ENCODE measurements at places on chromosomes 3 and 15.
A peak's percentile ranks its signal among the peaks of the same experiment; 100 is the strongest.

DNA sequence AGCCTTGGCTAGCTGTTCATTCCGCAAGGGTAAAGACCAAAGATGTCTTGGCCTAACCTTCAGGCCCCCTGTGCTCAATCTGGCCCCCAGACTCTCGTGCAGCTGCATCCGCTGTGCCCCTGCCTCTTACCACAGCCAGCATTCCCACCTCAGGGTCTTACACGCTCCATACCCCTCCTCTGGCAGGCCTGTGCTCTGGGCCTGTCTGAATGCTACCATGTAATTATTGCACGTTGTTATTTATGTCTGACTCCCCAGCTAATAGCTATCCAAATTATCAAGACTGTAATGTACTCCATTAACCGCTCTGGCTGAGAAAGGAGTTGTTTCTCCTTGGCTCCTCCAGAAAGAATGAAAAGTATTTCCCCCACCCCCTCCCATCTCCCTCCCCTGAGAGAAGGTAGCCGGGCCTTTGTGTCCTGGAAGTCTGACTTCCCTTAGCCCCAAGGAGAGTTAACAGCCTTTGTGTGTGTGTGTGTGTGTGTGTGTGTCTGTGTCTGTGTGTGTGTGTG, 54.5 kb upstream of the UBE2E1 start:
- DNase-seq = peak; percentile 85

DNA sequence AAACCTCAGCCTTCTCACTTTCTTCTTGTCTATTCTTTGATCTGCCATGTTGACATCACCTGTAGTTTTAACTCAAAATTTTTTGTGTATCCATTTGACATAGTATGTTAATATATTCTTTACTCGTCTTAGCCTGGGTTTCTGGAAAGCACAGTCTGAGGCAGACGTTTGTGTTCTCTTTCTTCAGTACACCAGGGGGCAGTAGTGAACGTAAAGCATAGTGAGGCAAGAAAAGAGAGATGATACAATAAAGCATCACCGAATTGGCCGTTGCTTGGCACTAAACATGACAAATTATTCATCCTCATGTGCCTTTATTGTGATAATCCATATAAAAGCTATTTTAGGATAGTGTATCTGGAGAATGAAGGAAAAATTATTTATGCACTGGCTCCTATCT, 141.0 kb upstream of the MYRIP start:
- DNase-seq = peak; percentile 5

GRCh38 chr15:95674031-95674430, 656.5 kb upstream of the NR2F2 start:
- no peak for DNase-seq

- no peak for DNase-seq
Measured at GRCh38 chr15:94297558-94297957, 66.2 kb downstream of the MCTP2 start.

DNA sequence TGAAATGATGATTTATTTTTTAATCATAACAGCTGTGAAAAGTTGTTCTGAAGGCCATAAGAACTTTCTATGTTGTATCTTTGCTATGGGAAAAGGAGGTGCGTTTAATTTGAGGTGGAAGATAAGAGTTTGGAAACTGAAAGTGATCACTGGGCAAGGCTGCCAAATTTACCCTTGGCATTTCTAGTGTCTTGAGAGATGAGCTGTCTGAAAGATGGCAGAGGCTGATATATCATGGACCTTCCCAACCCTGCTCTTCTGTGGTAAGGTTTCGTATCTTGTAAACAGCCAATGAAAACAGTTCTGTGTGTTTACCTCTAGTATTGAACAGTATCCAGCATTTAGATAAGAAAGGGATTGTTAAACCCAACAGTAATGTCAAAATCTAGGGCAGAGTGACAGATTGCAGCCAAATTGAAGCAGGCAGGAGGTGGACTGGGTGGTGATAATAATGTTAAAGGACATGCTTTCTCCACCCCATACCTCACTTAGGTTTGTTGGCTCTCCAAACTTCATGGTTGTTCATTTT, 15.8 kb upstream of the NFKBIZ start:
- no peak for DNase-seq
